Posterior cingulate gyrus (tissue), 11 donors: ENCODE measurements at places on chromosomes 3 and 15.

DNA sequence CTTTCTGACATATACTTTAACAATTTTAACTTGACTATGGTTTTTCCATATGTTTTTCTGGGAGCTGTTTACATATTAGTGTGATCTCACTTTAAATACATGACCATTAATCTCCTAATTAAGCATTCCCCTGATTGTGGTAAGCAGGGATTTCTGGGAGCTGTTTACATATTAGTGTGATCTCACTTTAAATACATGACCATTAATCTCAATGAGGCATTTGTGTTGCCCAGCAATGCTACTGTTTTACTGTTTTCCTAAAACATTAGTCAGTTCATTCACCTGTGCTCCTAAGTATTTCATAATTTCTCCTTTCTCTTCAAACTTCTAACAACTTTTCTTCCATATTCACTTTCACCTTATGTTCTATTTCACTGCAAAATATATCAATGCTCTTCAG, 3.6 kb upstream of the GRAMD1C start:
- DNase-seq: no peak

- DNase-seq: no peak
Observed at GRCh38 chr3:39295184-39295775, 15.4 kb upstream of the CX3CR1 start.

- no peak for DNase-seq
Observed at GRCh38 chr3:151835751-151836525, 22.0 kb downstream of the AADAC start.

DNA sequence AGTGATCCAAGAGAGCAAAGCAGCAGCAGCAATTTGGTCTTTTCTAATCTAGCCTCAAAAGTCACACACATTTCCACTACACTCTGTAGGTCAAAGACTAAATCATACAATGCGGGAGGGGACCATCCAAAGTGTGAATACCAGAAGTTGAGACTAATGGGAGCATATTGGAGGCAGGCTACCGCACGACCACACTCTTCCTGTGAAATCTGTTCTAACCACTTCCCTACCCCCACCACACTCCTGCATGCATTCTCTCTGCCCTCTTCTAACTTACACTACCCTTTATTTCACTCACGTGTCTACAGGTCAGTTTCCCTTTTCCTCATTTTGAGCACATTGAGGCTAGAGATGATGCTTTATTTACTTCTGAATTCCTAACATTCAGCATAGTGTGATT, 23.7 kb upstream of the PRTG start:
- no peak for DNase-seq

- no peak for DNase-seq
Observed at GRCh38 chr3:146421819-146422759, 47.3 kb downstream of the PLSCR2 start.

- DNase-seq: peak; percentile 74
Observed at GRCh38 chr15:36882487-36883131, 217.7 kb downstream of the MEIS2 start.

DNA sequence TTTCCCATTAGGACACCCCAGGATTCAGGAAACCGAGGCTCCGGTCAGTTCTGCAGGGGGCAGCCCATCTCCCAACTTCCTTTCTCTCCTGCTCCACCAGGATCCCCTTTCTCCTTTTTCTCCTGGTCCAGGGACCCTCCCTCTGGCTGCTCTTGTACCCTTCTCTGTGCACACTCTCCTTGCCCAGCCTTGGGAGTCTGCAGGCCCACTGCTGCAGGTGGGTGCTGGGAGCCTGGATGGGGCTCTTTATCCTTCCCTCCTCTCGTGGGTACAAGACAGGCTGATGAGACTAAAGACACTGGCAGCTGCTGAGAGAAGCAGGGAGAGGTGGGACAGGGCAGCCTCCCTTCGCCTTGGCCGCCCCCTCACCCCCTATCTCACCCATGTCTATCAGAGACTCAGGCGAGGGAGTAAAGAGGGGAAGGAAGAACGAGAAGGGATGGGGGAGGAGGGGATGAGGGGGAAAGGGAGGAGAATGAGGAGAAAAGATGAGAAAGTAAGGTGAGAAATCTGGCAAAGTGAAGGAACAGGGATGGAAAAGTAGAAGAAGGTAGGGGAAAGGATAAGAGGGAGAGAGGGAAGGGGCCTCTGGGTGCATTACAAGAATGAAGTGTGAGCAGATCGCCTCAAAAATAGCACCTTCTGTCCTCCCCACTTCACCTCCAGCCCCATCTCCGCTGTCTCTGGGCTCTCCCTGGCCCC, 45.2 kb downstream of the ITGA11 start:
- DNase-seq: no peak

DNA sequence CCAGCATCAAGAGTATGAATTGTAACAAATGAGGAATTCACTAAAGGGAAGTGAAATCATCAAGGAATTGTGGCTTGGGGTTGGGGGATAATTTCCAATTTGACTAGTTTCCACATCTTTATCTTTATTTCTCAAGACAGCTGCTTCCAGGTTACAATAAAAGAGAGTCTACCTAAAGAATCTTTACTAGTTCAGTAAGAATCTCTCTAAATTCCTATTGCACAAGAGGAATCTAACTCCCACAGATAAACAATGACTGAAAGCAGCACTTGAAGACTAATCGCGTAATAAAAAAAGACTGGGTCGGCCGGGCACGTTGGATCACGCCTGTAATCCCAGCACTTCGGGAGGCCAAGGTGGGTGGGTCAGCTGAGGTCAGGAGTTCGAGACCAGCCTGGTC, 194.4 kb downstream of the KBTBD8 start:
- DNase-seq: no peak

DNA sequence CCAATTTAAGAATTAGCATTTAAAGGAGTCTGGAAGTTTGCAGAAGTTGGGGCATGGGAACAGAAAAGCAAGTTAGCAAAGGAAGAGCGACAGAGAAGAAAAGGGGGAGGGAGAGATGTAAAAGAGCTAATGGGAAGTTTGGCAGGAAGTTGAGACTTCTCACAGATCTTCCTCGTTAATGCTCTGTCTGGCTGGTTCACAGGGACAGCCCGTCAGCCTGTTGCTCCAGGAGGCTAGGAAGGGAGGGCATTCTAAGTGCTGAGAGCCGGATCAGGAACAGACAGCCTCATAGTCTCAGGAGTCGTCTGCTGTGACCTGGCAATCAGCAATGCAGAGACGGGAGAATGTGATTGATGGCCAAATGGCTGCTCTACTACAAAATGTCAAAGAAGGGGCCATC, 150.3 kb downstream of the AGBL1 start:
- no peak for DNase-seq

DNA sequence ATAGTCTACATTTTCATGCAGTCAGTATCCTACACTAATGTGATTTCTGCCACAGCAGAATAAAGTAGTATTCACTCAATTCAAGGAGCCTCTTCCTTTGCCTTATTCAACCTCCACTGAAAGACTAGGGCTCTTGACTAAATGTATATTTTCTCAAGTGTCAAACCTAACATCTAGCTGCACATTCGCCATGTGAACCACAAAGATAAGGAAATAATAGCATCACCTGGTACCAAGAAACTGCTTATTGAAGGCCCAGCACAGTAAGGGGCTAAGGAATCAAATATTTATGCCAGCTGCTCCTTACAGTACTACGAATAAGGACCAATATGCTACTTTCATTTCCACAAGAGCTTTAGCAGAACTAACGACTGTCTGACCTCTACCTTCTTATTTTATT, 1.3 kb downstream of the SRP14 start:
- DNase-seq: no peak

DNA sequence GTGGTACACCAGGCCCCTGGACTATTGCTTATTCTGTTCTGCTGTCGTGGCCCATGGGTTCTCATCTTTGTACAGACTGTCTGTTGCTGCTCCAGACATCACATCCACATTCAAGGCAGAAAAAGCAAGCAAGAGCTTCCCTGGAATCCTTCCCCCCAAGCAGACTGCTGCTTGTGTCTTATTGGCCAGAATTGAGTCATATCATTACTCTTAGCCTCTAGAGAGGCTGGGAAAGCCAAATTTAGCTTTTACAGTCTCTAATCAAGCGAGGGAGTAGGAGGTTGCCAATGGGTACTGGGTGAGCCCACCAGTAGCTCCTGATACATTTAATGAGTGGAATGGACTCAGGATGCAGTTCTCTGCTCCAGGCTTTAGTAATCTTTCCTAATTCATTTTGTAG, 39.4 kb downstream of the RAB6B start:
- DNase-seq: no peak

DNA sequence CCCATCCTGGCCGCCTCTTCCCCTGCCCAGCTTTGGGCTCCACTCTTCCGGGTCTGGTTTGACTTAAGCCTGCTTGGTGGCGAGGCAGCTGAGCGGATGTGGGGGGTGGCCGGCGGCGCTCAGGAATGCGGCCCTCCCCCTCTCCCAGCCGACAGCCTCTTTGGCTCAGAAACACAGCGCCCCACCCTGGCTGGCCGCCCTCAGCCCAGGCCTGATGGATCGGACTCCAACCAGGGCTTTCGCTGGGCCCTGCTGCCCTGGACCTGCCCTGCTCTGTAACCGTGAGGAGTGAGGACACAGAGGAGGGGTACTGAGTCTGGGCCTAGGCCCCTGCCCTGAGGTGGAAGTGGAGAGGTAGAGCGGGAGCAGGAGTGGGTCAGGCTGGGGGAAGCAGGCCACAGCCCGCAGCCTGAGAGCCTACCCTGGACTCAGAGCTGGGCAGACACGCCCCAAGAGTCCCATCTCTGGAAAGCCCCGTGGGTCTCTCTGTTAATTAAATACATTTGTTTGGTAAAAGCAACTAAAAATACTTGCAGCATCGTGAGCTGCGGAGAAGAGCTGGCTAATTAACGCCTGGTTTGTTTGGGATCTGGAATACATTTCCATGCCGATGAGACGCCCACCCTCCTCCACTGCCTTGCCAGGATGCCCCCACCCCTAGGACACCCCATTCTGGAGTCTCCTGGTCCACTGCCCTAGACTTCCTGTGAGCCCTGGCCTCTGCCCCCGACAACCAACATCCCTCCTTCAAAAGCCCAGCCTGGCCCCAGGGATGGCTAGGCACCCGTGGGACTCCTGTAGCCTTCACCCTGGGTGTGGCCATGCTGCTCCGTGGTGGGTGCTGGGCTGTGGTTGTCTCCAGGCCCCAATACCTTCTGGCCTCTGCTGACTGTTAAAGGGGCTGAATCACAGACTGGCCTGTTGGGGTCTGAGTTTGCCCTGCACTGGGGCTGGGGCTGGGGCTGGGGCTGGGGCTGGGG, 19.6 kb downstream of the PLXNA1 start:
- peak; percentile 59 for DNase-seq

GRCh38 chr3:166688665-166689064, 691.4 kb downstream of the ZBBX start:
- DNase-seq: no peak

DNA sequence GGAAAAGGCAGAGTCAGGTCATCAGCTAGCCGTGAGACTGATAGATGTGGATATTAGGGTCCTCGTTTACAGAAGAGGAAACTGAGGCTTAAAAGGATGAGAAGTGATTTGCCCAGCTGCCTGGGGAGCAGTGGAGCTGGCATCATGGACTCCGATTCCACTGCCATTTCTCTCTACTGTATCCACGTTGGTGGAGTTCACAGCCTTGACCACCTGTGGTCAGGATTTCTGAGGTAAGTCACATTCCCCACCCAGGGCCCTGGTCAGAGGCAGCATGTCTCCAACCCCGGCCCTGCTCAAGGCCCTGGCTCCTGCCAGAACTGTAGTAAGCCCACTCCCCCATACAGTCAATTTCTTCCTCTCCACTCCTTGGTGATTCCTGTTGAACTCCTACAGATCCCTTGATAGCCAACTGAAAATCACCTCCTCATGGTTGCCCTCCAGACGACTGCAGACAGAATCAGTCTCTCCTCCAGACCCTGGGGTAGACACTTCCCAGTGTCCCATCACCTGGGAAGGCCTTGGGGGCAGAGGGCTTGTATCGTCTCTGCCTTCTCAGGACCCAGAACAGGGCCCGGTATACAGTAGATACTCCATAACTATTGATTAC, 41.2 kb upstream of the SLC6A6 start:
- DNase-seq: no peak

GRCh38 chr3:194089357-194090177, 46.4 kb upstream of the HES1 start:
- no peak for DNase-seq

GRCh38 chr3:23629181-23629894, 176.4 kb upstream of the UBE2E1 start:
- DNase-seq: no peak

DNA sequence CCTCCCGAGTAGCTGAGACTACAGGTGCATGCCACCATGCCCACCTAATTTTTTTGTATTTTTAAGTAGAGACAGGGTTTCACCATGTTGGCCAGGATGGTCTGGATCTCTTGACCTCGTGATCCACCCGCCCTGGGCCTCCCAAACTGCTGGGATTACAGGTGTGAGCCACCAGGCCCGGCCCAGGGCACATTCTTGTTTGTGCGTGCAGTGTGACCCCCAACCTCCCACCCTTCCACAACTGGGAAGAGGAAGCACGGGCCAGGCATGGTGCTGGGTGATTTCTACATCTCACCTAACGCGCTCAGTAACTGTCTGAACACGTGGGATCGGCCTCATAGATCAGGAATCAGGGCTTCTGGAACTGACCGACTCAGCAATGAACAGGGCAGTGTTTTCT, 48.0 kb downstream of the KLHL6 start:
- no peak for DNase-seq

DNA sequence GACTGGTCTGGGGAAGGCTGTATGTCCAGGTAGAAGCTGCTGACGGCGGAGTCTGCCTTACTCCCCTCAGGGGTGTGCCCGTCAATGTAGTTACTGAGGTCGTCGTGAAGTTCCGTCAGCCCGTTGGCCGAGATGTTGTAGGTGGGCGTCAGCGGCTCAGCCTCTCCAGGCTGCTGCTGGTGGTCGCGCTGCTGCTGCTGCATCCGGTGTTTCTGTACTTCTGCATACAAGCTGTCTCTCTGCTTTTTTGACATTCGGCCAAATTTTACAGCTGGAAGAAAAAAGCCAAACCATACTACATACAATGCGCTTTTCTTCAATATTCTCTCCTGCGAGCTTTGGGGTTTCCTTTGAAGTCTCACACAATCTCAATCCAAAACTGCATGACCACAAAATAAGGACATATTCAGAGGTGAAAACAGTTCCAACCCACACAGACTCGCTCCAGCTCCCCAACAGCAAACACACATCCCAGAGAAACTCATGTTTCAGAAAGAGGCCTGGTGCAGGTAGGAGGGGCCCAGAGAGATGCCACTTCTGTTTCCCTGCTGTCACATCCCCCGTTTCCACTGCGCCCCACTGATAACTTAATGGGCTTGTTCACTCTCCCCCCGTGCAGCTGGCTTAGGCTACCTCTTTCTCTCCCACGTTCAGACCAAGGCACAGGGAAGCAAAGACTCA, 32.5 kb upstream of the ICE2 start:
- no peak for DNase-seq

GRCh38 chr15:62112616-62113593, 46.1 kb downstream of the C2CD4A start:
- no peak for DNase-seq
